ENCODE measurements at places on chromosomes 3 and 15.

DNA sequence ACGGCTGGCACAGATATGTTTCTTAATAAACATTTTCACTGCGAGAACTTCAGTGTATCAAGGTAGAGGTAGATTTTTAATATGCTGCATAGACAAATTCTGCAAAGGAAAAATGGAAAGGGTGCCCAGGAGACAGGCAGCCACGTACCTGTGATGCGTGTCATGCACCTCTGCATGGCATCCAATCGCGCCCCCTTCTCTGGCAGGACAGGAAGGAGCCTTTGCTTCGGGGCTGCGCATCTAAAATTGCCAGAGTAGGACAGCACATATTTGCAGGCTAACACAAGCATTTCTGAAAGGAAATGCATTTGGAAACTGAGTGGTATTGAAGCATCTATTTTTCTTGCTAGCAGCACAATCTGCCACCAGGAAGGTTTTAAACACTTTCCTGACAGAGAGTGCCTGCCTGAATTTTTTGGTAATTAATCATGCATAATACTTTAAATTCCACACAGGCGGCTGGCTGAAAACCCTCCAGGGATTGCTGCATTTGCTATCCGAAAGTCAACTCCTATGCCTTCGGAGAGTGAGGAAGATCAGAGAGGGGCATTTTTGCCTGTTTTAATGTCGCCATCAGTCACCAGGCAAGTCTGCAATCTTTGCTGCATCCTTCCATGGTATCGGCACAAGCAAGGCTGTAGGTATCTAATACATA, 165.1 kb upstream of the ATP10A start:
- no peak for DNase-seq

DNA sequence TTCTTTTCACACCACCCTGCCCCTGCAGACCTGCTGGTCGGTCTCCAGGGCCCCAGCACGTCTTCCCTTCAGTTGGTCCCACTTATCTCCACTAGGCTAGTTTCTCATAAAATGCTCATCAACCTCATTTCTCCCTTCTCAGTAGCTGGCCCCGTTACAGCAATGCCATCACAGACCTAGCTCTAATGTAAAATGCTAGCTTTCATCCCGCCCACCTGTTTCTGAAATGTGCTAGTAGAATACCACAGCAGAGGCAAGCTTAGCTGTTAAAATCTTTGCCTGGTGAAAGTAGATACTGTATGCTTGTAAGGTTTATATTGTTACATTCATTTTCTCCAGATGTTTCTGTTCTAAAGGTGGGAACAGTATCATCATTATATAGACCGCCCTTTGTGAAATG, 13.1 kb downstream of the MKRN2OS start:
- no peak for DNase-seq

- DNase-seq: no peak
Measured at GRCh38 chr15:93321881-93322282, 232.9 kb upstream of the RGMA start.

DNA sequence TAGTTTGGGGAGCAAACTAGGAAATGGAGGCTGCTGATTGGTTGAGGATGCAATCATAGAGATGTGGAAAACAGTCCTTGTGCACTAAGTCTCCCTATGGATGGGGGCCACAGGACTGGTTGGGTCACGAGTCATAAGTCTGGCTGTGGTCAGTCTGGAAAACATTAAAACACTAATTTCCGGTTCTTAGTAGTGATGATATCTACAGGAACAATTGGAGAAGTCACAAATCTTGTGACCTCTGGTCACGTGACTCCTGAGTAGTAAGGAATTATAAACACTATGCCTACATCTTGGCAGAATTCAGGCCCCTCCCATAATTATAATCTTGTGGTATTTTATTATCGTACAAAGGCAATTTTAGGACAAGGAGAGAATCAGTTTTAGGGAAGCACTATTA, 317.3 kb upstream of the ARPP21 start:
- no peak for DNase-seq

- DNase-seq: no peak
Measured at GRCh38 chr3:124818398-124819091, 68.6 kb downstream of the ITGB5 start.

GRCh38 chr15:50183112-50183794, 1.3 kb downstream of the SLC27A2 start:
- DNase-seq: peak; percentile 74

DNA sequence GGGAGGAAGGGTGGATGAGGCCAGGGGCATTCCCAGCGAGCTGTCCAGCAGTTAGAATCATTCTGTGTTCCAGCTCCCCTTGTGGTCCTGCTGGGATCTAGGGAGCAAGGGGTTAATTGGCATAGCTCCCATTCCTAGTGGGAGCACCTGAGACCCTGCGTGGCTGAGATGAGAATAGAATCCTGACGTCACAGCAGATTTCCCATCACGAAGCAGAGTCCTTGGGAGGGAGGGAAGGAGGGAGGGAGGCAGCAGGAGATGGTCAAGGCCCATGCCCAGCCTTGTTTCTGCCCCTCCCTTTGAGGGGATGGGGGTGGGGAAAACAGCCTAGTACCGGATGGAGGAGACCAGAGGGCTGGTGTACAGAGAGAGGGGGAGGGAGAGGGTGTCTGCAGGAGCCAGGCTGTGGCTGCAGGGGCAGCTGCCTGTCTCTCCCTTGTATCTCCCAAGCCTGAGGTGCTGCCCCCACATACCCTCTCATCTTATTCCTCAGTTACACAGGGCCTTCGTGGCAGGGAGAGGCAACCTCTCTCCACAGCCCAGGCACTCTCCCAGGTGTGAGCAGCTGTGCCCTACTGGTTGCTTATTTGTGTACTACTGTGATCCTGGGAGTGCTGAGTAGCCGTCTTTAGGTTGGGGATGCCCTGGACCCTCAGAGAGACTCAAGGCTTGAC, 5.4 kb downstream of the TYRO3 start:
- DNase-seq: no peak

- no peak for DNase-seq
Measured at GRCh38 chr3:46162975-46163555, 45.0 kb downstream of the CCR1 start.

GRCh38 chr3:51381333-51381705, 3.8 kb upstream of the MANF start:
- no peak for DNase-seq

DNA sequence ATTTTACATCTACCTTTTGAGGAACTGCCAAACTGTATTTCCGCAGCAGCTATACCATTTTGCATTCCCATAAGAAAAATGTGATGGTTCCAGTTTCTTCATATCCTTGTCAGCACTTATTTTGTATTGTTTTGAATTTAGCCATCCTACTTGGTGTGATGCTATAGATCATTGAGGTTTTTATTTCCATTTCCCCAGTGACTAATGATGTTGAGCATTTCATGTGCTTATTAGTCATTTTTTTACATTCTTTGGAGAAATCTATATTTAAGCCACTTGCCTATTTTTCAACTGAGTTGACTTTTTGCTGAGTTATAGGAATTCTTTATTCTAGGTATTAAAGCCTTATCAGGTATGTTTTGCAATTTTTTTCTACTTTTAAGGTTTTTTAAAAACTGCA, 347.6 kb upstream of the RARB start:
- DNase-seq: no peak

DNA sequence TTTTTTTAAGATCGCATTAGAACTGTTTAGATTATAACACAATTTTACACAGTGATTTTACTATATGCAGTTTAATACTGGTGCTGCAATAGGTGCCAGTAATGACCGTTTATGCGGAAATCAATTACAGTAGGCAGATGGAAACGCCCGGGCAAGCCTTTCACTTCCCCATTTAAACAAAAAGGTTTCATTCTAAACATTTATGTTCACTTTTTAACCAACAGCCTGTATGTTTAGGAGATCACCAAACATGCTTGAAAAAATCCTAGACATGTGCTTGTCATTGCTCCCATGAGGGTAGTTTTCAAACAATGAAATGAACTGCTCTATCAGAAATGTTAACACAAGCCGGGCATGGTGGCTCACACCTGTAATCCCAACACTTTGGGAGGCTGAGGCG, 2.7 kb downstream of the BNIP2 start:
- DNase-seq: no peak

DNA sequence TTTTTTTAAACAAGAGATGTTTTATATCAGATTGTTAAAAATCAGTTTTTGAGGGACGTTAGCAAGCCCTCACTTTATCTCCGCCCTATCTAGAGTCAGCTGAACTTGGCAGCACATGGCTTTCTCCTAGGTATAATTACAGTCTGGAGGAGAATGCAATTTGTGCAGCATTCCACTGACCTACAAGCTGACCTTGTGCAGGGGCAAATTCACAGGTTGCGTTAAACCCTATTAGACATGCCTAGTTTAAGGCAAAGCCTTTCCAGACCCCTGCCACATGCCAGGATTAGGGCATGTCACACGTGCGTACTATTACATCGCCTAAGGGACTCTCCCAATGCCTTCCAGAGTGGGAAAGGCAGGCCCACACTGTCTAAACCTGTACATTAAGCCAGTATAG, 224.0 kb downstream of the GREM1 start:
- no peak for DNase-seq

GRCh38 chr3:108124337-108125152, 33.7 kb upstream of the CD47 start:
- DNase-seq: peak; percentile 84

Measured in activated naive CD4-positive, alpha-beta T cell treated with anti-CD3 and anti-CD28 coated beads for 36 hours (primary cell).